ENCODE measurements at places on chromosomes 1 and 21.

- H3K4me1 ChIP-seq: no peaks in the 10 kb centered on the region
- H3K27ac ChIP-seq: no peak overlapping the region
- H3K36me3 ChIP-seq: no peaks in the 10 kb centered on the region
- no peak overlapping the region for H3K4me3 ChIP-seq
- no peaks in the 10 kb centered on the region for H3K27me3 ChIP-seq
Measured at GRCh38 chr1:241802863-241803262, 45.1 kb upstream of the EXO1 start.

DNA sequence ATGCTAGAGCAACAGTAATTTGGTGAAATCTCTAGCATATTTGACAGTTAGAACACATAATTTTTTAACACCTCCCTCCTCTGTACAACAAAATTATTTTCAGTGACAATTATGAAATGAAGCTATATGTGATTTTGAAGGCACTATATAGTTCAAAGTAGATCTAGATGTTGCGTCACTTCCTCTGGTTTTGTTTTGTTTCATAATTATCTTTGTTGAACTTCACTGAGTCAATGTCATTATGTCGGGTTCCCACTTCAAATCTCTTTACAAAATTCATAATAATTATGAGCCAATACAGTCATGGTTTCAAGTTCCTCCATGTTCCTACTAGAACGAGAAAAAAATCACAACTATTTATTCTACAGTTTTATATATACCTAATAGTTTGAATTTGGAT, 254.8 kb upstream of the PLXNA2 start:
- H3K27me3 ChIP-seq: no peaks in the 10 kb centered on the region
- H3K4me3 ChIP-seq: no peak overlapping the region
- DNase-seq: no peak
- no peaks in the 10 kb centered on the region for H3K36me3 ChIP-seq

- no peak for DNase-seq
- H3K27ac ChIP-seq: no peak overlapping the region
Measured at GRCh38 chr1:50368179-50369007, 54.9 kb downstream of the DMRTA2 start.

- no peaks in the 10 kb centered on the region for H3K36me3 ChIP-seq
- H3K4me3 ChIP-seq: peak overlapping the region; percentile 18
- peaks cover 35% of the 10 kb centered on the region for H3K4me1 ChIP-seq
- DNase-seq: no peak
- H3K27me3 ChIP-seq: no peaks in the 10 kb centered on the region
Measured at GRCh38 chr1:30085811-30086770, 637.3 kb downstream of the MATN1 start.

- no peaks in the 10 kb centered on the region for H3K27me3 ChIP-seq
- H3K4me3 ChIP-seq: no peak overlapping the region
- peaks cover 23% of the 10 kb centered on the region for H3K4me1 ChIP-seq
- peak overlapping the region; percentile 48 for H3K27ac ChIP-seq
- no peaks in the 10 kb centered on the region for H3K36me3 ChIP-seq
Measured at GRCh38 chr1:59143811-59144210, 153.1 kb upstream of the FGGY start.

GRCh38 chr21:25560271-25560685, 47.0 kb downstream of the MRPL39 start:
- H3K27ac ChIP-seq: no peak overlapping the region
- DNase-seq: no peak
- no peaks in the 10 kb centered on the region for H3K27me3 ChIP-seq
- H3K4me3 ChIP-seq: no peak overlapping the region
- H3K4me1 ChIP-seq: no peaks in the 10 kb centered on the region
- H3K36me3 ChIP-seq: no peaks in the 10 kb centered on the region

GRCh38 chr1:173504268-173504667, 27.1 kb downstream of the PRDX6 start:
- no peak overlapping the region for H3K4me3 ChIP-seq
- no peaks in the 10 kb centered on the region for H3K36me3 ChIP-seq
- peaks cover 5% of the 10 kb centered on the region for H3K4me1 ChIP-seq
- no peaks in the 10 kb centered on the region for H3K27me3 ChIP-seq
- H3K27ac ChIP-seq: peak overlapping the region; percentile 7

DNA sequence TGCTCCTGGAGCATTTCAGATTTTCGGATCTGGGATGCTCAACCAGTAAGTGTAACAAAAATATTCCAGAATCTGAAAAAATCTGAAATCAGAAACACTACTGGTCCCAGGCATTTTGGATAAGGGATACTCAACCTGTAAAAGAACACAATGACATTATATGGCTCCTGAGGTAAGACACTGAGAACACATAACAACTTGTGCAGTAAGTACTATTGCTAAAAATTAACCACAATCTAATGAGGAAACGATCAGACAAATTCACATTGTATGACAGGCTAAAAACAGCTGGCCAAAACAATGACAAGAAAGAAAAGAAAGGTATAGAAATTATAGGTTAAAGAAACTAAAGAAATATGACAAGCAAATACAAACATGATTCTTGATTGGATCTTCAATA, 54.9 kb downstream of the LTN1 start:
- no peak for DNase-seq
- H3K27ac ChIP-seq: no peak overlapping the region
- H3K36me3 ChIP-seq: no peaks in the 10 kb centered on the region
- H3K4me3 ChIP-seq: no peak overlapping the region
- H3K27me3 ChIP-seq: no peaks in the 10 kb centered on the region

DNA sequence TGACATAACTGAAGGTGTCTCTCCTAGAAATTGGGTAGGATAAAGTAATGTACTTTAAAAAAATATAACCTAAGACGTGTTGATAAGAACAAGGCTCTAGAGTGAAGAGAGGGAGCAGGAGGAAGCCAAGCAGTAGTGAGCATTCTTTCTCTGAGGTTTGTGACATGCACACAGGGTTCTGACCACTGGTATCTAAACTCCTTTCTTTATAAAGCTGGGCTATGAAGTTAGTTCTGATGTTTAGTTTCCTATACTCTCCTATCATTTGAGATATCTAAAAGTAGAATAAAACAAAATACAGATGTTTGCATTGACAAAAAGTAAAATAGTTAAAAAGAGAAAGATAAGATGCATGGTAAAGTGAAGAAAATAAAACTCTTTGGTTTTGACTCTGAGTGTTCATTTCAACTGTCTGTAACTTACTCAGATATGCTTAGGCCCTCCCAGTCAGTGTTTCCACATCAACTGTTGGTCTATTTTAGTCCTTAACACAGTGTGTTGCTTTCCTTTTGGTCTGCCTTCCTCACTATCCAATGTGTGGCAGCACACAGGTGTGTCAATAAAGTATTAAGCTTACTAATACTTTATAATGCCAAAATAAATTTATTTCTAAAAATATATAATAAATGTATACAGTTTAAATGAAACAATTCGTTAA, 543.5 kb downstream of the PTPRC start:
- H3K27ac ChIP-seq: no peak overlapping the region

GRCh38 chr1:233738396-233738795, 124.5 kb downstream of the KCNK1 start:
- DNase-seq: no peak
- no peak overlapping the region for H3K4me3 ChIP-seq
- no peaks in the 10 kb centered on the region for H3K4me1 ChIP-seq
- H3K27ac ChIP-seq: no peak overlapping the region

DNA sequence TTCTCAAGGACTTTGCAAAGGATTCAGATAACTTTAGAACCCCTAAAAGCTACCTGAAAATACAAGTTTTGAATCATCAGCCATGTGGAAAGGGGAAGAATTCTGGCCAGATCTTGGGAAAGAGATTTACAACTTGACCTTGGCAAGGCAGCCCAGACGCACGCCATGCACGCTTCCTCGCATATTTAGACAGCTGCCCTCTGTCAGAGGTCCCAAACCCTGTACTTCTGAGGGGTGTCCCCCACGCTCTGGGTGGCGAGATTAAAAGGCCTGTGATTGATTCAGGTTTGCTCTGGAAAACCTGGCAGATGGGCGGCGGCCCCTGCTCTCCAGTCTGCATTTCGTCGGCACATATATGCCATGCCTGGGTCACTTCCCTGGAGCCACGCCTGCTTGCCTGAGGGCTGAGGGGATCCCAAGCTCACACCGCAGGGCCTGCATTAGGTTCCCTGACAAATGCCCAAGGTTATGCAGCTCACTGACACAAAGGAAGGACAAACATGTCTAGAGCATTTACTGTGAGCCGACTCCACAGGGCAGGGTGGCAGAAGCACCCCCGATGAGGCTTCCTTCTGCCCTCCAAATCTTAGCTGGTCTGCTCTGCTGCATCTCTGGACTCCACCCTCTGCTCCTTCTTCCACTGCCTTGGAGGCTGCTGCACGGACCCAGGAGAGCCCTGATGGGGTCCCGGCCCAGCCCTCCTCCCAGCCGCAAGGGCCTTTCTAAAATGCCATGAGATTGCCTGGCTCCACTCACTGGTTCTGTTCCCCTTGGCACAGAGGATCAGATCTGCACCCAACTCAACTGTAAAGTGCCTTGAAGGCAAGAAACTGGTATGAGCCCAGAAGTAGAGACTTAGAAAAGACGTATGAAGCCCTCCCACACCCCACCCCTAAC, 103.9 kb downstream of the BCAR3 start:
- peak overlapping the region; percentile 17 for H3K27ac ChIP-seq
- no peak for DNase-seq
- peaks cover 29% of the 10 kb centered on the region for H3K36me3 ChIP-seq

DNA sequence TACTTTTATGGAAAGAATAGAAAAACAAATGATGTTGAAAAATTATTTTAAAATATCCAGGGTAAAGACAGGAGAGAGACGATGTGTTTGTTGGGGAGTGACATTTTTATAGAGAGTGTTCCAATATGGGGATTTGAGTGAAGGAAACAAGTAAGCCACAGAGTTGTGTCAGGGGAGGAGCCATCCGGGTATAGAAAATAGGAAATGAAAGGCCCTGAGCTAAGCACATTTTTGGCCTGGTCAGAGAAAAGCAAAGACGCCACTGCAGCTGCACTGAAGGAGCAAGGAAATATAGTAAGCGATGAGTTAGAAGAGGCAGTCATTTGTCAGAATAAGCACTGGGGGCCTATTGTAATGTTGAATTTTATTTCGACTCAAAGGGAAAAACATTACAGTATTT, 107.3 kb upstream of the ADGRL4 start:
- no peaks in the 10 kb centered on the region for H3K36me3 ChIP-seq
- H3K27me3 ChIP-seq: no peaks in the 10 kb centered on the region
- H3K4me3 ChIP-seq: no peak overlapping the region
- no peak overlapping the region for H3K27ac ChIP-seq

DNA sequence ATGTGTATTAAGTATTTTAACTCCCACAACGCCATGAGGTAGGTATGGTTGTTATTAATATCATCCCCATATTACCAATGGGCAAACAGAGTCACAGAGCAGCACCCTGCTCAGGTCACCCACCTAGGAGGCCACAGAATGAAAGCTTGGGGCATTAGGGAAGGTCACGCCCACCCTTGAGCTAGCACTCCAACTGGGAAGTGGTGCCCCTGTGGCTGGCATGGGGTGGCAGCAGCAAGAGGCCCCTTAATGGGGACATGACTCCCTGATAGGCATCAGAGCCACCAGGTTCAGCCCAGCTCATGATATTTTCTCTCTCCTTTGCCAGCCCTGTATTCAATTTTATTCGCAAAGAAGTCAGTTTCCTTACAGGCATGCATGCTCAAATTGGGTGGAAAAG, 90.6 kb downstream of the DMRTB1 start:
- H3K27me3 ChIP-seq: no peaks in the 10 kb centered on the region
- H3K27ac ChIP-seq: no peak overlapping the region
- no peak for DNase-seq
- H3K36me3 ChIP-seq: no peaks in the 10 kb centered on the region

DNA sequence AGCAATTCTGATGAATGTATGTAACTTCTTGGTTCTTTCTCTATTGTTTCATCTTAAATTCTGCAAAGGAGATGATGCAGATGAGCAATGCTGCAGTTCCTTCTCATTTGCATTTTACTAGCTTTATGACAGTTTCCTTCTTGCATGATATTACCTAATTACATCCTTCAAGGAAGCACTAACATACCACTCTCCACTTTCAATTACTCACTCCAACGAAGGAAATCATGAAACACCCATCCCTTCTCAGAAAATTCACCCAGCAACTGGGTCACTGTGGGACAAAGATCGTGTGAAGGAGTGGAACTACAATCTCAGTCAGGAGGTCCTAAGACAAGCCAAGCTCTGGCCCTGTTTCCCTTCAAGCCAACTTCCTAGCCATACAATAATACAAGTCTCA, 142.3 kb downstream of the CHD1L start:
- H3K36me3 ChIP-seq: no peaks in the 10 kb centered on the region
- DNase-seq: no peak
- H3K27me3 ChIP-seq: no peaks in the 10 kb centered on the region
- H3K4me3 ChIP-seq: no peak overlapping the region
- no peaks in the 10 kb centered on the region for H3K4me1 ChIP-seq
- H3K27ac ChIP-seq: no peak overlapping the region

- DNase-seq: no peak
- no peak overlapping the region for H3K27ac ChIP-seq
- no peaks in the 10 kb centered on the region for H3K27me3 ChIP-seq
- no peaks in the 10 kb centered on the region for H3K4me1 ChIP-seq
Measured at GRCh38 chr1:226980565-226981385, 40.7 kb downstream of the COQ8A start.

- H3K4me1 ChIP-seq: peaks cover 46% of the 10 kb centered on the region
- H3K4me3 ChIP-seq: peak overlapping the region; percentile 73
- peak overlapping the region; percentile 98 for H3K27ac ChIP-seq
Measured at GRCh38 chr1:212286556-212287131, 1.4 kb downstream of the PPP2R5A start.

DNA sequence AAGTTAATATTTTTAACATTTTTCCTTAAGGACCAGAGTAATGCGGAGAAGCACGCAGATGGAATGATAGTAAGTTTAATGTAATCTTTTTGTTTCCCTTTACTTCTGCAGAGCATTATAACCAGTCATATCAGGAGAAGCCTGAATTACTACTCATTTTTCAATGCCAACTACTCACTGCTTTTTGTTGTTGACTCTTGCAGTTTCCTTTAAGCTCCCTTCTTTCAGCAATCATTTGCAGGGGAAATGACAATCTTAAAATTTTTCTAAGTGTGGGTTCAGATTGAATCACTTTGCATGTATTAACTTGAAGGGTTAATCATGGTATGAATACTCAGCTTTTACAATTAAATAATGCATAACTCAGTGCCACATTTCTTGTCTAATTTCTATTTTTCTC, 122.2 kb downstream of the NRDC start:
- H3K4me1 ChIP-seq: no peaks in the 10 kb centered on the region
- H3K4me3 ChIP-seq: no peak overlapping the region
- no peak for DNase-seq
- H3K27me3 ChIP-seq: no peaks in the 10 kb centered on the region

DNA sequence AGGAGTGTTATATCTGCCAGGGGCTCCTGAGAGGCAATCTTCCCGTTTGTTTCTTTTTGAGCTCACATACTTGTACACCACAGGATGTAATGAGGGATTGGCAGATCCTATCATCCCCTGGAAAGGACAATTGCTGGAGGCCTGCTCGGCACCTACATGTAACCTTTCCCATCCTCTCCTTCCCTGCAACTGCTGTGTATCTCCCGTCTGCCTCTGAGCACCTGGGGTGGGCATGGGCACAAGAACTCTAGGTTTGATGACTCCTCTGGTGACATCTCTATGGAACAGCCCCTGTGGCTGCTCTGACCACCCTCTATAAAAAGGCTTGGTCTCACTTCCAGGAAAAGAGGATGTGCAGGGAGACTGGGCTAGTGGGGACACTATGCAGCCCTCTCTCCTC, 25.0 kb upstream of the SMIM12 start:
- H3K27me3 ChIP-seq: no peaks in the 10 kb centered on the region
- H3K4me1 ChIP-seq: peaks cover 11% of the 10 kb centered on the region
- no peak overlapping the region for H3K27ac ChIP-seq

Measured in vagina (tissue), 2 donors.